ENCODE measurements at places on chromosomes 2 and 18. TPM values are rescaled to one million over a fixed set of nuclear protein-coding genes. Genes with fewer than 3 reads are reported as not detected.

DNA sequence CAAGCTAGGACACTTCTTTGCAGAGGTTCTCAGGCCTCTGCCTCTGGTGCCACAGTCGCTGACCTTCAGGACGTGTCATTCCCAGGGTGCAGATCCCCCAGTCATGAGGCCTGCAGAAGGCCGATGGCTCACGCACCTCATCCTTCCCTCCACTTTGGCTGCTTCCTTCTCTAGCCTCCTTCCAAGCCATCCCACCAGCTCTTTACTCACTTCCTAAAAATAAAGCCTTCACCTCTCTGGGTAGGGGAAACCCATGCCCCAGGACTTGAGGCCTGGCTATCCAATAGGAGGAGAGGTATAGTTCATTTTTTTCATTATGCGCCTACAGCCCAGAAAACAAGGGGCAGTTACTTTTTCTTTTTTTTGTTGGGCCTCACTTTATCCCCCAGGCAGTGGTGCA lies 91.4 kb downstream of the B3GNT2 start:
- no peak for DNase-seq

- no peak for DNase-seq
These were observed 60.7 kb upstream of the ITGA6 start for GRCh38 chr2:172366596-172367150.

DNA sequence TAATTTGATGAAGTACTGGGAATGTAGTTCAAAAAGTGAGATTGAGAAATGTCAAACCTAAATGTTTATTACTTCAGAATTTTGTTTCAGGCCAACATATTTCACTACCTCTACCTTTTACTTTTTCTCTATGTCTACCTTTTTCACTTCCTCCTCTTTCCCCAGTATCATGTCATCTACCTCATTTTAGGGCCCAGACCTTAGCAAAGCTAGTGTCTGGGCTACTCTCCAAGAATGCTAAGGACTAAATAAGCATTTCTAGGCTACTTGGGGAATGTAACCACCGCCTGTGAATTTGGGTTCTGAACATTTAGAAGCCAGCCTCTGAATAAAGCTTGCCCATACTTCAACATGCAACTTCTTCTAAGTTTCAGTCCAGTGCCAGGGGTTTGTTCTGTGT lies 330.4 kb downstream of the SLC4A3 start:
- DNase-seq = no peak

GRCh38 chr18:44744161-44745121 lies 63.8 kb downstream of the SETBP1 start:
- DNase-seq = peak; percentile 70

DNA sequence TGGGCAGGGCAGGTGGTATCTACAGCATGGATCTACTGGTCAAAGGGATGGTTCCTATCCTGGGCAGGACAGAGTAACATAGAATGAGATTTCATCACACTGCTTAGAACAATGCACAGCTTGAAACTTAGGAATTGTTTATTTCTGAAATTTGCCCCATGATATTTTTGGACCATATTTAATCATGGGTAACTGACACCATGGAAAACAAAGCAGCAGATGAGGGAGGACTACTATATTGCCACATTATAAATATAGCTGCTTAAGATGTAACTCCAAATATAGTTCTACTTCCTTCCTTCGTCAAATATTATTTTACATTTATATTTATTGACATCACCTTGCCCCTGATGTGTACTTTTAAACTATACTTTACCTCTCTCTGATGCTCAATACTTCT lies 254.7 kb downstream of the PTPRM start:
- DNase-seq = no peak

DNA sequence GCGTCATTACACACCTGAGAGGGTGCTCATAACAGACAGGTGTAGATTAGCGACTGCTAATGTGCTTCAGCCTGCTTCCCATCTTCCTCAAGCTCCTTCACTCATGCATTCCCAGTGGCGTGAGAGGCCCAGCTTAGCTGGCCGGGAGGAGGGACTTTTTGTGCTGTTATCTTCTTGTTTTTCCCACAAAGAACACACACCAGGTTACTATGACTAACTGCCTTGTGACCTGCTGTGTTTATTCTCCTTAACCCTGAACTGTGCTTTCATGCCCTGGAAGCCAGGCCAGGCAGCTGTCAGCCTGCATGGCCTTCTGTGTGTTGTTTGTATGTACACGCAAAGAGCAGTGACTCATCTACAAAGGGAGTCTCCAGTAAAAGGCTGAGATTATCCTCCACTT lies 143.8 kb downstream of the PIEZO2 start:
- no peak for DNase-seq

DNA sequence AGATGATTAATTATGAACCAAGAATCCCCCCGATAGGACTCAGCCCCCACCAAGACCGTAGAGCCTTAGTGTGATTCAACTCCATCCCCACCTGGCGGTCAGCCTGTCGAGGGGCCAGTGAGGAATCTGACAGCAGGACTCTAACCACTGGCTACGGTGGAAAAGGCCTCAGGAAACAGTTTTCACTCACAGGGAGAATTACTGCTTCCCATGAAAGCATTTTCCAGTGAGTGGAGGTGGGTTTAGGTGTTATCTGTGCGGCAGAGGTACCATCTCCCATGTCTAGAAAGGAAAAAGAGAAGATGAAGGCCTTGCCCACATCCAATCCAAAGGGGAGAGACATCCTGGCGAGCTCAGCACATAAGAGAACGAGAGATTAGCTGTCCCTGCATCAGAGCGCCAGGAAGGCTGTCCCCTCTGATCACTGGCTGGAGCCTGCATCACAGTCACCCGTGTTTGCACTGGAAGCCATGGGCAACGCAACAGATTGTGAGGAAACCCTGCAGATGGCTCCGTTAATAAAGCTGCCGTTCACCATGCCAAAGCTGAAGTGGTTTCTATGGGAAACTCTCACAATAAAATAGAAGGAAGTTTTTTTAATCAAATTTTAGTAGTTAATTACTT lies 22.3 kb downstream of the COX7A2L start:
- no peak for DNase-seq

DNA sequence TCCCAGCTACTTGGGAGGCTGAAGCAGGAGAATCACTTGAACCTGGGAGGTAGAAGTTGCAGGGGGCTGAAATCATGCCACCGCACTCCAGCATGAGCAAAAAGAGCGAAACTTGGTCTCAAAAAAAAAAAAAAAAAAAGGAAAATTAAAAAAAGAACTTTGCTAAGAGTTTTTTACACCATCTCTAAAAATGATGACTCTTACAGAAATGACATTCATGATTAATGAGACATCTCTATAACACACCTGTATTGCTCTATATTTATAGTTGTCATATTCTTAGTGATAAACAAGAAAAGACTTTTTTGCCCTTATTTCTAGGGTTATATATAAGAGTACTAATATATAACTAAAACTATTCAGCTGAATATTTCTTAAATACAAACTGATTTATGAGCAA lies 34.4 kb downstream of the ANKRD44 start:
- no peak for DNase-seq

- no peak for DNase-seq
These were observed 24.4 kb upstream of the ITM2C start for GRCh38 chr2:230840301-230840700.

GRCh38 chr2:63842149-63843061 lies 709 bp downstream of the UGP2 start:
- DNase-seq = no peak

DNA sequence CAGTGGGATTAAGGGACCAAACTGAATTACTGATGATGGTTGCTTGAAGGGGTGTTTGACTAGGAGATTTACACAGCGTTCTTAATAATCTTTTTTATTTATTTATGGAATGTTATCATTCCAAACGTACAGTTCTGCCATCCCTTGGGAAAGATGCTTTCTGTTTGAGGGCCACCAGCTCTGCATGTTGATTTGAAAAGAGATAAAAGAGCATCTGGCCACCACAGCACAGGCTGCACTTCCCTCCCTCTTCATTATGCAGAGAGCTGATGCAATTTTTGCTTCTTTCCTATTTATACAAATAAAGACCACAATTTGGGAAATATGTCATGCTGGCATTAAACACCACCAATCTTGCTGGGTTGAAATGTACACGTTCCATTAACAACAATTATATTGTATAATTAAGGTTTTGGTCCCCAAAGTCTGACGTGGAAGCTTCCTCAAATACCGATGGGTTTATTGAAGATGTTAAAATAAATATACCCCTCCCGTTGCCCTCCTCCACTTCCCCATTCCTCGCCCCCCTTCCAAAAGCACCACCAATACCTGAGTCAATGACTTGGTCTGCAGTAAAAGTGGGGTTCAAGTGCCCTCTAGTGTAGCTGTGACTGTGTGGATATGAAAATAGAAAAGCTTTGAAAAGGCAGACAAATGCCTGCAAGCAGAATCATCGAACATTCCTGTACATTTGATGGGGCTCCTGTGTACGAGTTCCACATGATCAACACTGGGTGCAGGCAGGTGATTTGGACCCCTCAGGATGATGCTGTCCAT lies 211.9 kb downstream of the HRH4 start:
- DNase-seq = no peak

GRCh38 chr2:97868986-97869721 lies 126.6 kb downstream of the TMEM131 start:
- peak; percentile 46 for DNase-seq

- DNase-seq = no peak
These were observed 16.0 kb downstream of the CYB5A start for GRCh38 chr18:74275736-74276135.

GRCh38 chr2:47177043-47177565 lies 22.0 kb upstream of the STPG4 start:
- DNase-seq = no peak

- no peak for DNase-seq
These were observed 77.2 kb upstream of the HPCAL1 start for GRCh38 chr2:10225291-10226037.

GRCh38 chr2:231000211-231000904 lies 4.4 kb downstream of the SPATA3 start:
- no peak for DNase-seq

GRCh38 chr2:232353660-232354059 lies 24.9 kb upstream of the ALPP start:
- no peak for DNase-seq

DNA sequence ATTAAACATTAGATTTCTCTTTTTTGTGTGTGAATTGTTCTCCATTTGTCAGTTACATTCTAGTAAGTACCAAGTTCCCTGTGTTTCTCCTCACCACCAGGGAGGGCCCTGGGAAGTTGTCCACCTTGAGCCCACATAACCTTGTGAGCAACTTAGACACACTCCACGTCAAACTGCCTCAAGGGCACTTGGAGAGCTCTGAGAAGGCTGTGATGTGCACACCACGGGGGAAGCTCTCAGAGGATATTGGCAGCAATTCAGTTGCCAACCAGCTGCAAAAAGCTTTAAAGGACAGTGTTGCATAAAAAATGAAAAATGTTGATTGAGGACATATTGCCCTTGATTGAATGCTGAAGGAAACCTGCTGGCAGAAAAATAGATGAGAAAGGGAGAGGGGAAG lies 743.6 kb downstream of the RNF144A start:
- no peak for DNase-seq

DNA sequence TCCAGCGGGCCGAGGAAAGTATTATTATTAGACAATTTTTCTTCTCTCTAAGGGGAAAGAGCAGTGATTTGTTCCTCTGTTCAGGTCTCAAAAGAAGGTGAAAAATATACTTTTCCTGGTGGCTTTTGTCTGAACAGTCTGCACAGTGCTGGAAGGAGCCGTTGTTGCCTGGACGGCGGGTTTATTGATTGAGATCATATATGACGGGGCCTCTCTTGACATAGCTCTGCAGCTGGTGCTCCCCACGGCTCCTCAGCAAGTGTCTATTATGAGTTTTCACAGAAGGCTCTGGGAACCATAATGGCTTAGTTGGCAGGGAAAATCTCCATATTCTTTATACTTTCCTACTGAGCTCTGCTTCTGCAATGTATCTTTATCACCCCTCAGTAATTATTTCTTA lies 42.9 kb downstream of the FSHR start:
- no peak for DNase-seq

- DNase-seq = no peak
These were observed 29.6 kb downstream of the CFAP210 start for GRCh38 chr2:169664600-169664977.

DNA sequence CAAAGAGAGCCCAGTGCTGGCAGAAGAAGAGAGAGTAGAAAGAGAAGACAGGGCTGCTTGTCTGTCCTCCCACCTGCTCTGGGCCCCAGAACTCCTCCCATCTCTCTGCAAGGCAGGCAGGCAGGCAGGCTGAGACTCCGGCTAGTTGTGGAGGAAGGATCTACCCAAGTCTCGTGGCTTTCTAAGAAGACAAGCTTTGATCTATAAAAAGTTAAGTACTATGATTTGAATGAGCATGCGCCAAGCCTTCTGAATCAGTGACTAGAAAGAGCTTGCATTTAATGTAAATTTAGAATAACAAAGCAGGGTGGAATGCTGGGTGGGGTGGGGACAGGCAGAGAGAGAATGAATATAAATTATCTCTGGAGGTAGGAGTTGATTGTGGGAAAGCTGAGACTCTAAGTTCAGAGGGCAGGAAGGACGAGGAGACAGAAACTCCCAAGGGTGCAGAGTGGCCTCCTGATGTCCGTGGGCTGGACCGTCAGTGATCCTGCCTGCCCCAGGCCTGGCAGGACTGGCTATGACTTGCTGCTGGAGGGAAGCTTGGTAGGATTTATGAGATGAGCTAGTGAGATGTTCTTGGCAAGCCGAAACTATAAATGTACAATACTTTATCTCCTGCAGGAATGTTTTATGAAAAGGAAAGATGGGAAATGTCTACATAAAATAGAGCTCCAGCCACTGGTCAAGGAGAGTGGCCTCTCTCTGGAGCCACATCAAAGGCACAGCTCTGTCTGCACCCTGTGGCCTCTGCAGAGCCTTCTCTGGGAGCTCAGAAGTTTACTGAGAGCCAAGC lies 447.5 kb downstream of the TNS1 start:
- DNase-seq = no peak

GRCh38 chr2:2229626-2230432 lies 101.2 kb downstream of the MYT1L start:
- no peak for DNase-seq

DNA sequence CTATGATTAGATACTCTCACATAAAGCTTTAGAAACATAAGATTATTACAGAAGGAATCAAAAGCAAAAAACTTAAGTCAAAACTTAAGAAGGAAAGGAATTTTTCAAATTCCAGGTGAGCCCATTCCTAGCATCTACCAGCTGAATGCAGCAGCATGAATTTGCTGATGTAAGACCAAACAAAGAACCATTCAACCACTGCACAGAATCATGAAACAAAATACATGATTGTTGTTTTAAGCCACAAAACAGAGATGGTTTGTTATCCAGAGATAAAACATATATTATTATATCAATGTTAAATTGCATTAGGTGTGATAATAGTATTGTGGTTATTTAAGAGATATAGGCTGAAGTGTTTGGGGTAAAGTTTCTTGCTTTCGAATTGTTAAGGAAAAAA lies 29.0 kb downstream of the PIGN start:
- DNase-seq = no peak

The DSC2 gene
- total RNA-seq = 4.1 TPM

The SLC11A1 gene
- total RNA-seq = 4.1 TPM

The NAT8 gene
- total RNA-seq = not detected

The RAD51AP2 gene
- 1.2 TPM for total RNA-seq

The OTX1 gene
- 4.4 TPM for total RNA-seq

The NMUR1 gene
- total RNA-seq = not detected

The WDR7 gene
- 171 TPM for total RNA-seq

The TET3 gene
- 25.5 TPM for total RNA-seq

The UGT1A10 gene
- not detected for total RNA-seq

The HSBP1L1 gene
- 12.8 TPM for total RNA-seq

The PLCL1 gene
- 50.4 TPM for total RNA-seq

The ACP1 gene
- total RNA-seq = 78.6 TPM

The PPP4R3B gene
- total RNA-seq = 58.3 TPM

The CYRIA gene
- 134 TPM for total RNA-seq

The SKA1 gene
- 0.45 TPM for total RNA-seq

The SERPINB13 gene
- not detected for total RNA-seq

The ACVR2A gene
- 17.0 TPM for total RNA-seq

The ALPG gene
- not detected for total RNA-seq
